ENCODE measurements at places on chromosomes 13 and 19.
A peak's percentile ranks its signal among the peaks of the same experiment; 100 is the strongest.

GRCh38 chr19:53646144-53646543, 14.3 kb downstream of the DPRX start:
- DNase-seq: no peak

GRCh38 chr13:81388400-81388799, 1047.5 kb upstream of the SPRY2 start:
- no peak for DNase-seq

GRCh38 chr19:15265850-15266248, 33.6 kb upstream of the EPHX3 start:
- DNase-seq: no peak

- no peak for DNase-seq
Observed at GRCh38 chr19:41408256-41408655, 10.6 kb downstream of the BCKDHA start.

DNA sequence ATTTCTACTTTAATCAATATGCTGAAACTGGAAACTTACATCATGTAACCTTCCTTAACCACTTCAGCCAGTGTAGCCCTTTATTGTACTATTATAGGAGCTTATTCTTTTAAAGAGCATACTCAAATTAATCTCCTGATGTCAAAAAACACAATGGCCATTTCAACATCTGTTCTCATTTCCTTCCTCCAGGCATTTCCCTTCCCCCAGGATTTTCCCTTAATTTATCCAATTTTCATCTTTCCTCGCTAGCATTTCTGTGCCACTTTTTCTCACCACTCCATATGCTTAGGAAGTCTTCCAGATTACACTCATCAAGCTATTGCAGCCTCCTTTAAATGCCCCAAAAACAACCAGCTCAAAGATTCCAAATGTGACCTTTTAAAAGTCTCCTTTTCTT, 265.0 kb downstream of the PCDH9 start:
- no peak for DNase-seq

- no peak for DNase-seq
Observed at GRCh38 chr19:14375055-14375581, 6.1 kb upstream of the ADGRE5 start.

GRCh38 chr13:36347531-36348210, 1.5 kb upstream of the SPART start:
- DNase-seq: no peak

DNA sequence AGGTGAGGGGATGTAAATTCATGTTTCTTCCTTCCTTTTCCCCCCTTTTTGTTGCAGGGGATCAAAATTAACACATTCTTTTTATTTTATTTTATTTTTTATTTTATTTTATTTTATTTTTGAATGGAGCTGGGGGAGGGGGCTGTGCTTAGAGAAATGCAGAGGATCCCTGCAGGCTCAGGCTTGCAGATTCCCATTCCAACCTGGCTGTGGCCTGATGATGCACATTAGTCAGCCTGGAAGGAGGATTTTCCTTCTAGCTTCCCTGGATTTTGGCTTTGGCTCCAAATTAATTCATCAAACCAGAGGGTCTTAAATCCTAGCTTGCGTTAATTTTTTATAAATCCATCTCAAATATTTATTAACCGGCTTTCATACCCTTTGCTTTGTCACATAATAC, 67.0 kb downstream of the FREM2 start:
- DNase-seq: no peak

GRCh38 chr13:33322965-33323668, 37.6 kb upstream of the STARD13 start:
- no peak for DNase-seq

GRCh38 chr19:18948075-18948975, 7.3 kb upstream of the HOMER3 start:
- no peak for DNase-seq

DNA sequence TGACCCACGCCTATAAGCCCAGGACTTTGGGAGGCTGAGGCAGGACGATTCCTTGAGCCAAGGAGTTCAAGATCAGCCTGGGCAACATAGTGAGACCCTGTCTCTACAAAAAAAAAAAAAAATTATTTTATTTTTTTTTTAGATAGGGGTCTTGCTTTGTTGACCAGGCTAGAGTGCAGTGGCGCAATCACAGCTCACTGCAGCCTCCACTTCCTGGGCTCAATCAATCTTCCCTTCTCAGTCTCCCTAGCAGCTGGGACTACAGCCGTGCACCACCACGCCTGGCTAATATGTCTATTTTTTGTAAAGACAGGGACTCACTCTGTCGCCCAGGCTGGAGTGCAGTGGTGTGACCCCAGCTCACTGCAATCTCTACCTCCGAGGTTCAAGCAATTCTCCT, 4.7 kb downstream of the C19orf38 start:
- DNase-seq: no peak

- no peak for DNase-seq
Observed at GRCh38 chr13:51308781-51309180, 30.7 kb upstream of the SERPINE3 start.

DNA sequence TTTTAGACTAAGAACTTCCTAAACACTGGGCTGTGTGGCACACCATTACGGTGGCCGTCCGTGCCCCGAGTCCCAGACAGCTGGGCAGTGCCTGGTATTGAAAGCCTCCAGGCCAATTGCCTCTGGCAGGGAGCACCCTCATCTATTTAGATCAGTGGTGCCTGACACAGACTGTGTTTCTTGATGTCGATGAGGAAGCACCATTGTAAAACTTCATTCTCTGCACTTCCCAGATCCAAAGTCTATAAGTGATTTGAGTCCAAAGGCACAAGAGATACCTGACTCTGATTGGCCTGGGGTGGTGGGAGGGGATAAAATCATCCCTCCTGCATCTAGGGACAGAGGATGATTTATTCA, 8.5 kb upstream of the STK24 start:
- DNase-seq: no peak

DNA sequence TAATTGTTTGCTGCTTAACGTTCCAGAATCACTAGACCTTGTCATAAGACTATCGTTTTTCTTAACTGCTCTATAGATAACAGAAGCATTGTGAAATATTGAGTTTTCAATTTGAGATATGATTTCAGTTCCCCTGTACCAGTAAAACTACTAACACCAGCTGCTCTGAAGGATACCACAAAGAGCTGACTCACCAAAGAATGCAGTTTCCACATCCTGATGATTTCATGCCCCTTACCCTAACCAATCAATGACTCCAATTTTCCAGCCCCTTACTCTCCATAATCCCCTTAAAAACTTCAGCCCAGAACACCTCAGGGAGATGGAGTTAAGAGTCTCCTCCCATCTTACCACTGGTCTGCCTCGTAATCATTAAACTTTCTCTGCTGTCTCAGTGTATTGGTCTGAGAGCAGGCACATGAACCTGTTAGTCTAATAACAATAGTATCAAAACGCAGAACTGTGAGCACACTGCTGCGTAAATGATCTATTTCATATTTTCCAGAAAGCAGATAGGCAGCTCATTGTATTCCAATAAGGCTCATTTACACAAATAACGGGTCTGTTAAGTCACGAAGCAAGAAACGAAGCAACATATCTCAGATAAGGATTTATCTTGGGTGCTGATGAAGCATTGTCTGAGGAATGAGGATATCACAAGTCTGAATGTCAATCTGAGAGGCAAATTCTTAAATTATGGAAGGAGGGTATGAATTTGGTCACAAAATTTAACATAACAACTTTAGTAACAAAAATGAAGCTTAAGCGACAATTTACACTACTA, 14.1 kb upstream of the CCNA1 start:
- DNase-seq: no peak

DNA sequence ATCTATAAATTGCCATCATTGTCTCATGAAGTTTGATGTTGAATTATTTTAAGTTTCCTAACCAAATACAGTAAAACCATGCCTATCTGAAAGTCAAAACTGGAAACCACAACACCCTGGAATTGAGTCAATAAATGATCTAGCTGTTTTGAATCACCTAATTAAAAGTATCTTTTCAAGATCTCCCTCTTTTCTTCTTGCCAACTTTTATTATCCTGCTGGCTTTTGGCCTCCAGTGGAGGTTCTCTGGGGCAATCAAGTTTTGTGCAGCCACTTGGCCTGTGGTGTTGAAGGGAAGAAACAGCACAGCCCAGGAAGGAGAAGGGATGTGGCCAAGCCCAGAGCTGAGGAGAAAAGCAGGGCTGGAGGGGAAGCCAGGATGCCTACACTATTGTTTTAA, 255.4 kb downstream of the COG6 start:
- no peak for DNase-seq

- no peak for DNase-seq
Observed at GRCh38 chr13:112783978-112784371, 94.1 kb downstream of the ATP11A start.

GRCh38 chr19:39017026-39017425, 15.3 kb downstream of the FBXO27 start:
- no peak for DNase-seq

- DNase-seq: peak; percentile 51
Observed at GRCh38 chr19:42253245-42254088, 1.5 kb downstream of the ERF start.

DNA sequence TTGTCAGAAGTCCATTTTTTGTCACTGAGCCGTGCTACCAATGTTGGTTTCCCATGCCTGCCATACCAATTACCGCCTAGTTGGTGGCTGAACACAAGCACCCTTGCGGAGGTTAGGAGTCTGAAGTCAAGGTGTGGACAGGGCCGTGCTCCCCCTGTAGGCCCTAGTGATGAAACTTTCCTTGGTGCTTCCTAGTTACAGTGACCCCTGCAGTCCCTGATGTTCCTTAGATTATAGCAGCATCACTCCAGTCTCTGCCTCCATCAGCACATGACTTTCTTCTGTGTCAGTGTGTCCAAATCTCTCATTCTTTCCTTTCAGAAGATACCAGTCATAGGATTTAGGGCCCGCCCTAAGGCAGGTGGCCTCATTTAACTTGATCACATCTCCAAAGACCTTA, 99.0 kb downstream of the MYO16 start:
- DNase-seq: peak; percentile 9

DNA sequence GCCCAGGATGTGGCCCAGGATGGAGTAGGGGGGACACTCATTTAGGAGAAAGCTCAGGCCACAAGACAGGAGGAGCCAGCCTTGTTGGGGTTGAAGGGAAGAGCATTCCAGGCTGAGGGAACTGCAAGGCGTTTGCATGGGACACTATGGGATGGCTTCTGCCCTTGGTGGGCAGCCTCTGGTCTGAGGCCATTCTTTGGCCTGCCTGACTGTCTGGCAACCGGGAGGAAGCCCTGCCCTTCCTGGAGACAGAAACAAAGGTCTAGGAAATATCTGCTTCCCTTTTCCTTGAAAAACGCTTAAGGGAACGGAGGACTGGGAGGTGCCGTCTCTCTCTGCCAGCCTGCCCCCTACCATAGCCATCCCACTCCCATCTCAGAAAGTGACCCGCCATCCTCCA, 2.8 kb upstream of the ICAM1 start:
- no peak for DNase-seq

DNA sequence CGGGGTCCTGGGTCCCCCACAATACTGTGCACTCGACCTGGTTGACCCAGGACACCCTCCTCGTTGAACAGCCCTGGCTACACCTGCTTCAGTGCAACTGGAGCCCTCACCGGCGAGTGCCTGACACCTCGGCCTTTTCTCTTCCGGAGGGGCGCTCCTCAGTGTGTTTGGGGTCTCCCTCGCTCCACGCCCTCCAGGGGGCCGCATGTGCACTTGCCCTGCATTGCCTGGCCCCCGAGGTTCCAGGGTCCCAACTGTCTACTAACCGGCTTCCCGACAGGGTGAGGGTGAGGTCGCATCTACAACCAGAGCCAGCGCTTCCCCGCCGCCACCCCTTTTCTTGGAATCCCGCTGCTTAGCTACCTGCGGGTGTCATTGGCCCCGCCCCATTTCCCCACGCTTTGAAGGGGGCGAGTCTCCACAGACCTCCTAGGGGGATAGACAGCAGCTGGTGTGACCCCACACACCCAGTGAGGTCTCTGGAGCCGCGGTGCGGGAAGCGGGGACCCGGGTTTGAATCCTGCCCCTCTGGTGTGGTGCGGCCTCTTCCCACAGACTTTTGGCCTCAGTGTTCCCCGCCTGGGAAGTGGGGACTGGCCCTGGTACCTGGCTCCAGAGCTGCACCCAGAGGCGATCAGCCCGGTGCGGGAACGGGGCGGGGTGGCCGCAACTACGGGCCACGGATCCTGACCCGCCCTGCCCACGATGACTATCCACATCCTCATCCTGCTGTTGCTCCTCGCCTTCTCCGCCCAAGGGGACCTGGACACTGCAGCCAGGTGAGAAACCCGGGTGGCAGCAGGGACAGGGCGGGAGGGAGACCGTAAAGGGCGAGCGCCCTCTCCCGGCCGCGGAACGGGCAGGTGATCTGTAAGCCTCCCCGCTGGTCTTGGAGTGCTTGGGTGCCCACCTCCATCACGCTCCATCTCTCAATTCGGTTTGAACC, at the start of gene ADM5:
Gene ADM5, plus strand, starts transcription at position 462 of the 946 bp plus-strand sequence. Its CDS starts 244 bp downstream, at position 706.
- no peak for DNase-seq

GRCh38 chr13:113888701-113889330, 24.9 kb upstream of the GAS6 start:
- DNase-seq: no peak

DNA sequence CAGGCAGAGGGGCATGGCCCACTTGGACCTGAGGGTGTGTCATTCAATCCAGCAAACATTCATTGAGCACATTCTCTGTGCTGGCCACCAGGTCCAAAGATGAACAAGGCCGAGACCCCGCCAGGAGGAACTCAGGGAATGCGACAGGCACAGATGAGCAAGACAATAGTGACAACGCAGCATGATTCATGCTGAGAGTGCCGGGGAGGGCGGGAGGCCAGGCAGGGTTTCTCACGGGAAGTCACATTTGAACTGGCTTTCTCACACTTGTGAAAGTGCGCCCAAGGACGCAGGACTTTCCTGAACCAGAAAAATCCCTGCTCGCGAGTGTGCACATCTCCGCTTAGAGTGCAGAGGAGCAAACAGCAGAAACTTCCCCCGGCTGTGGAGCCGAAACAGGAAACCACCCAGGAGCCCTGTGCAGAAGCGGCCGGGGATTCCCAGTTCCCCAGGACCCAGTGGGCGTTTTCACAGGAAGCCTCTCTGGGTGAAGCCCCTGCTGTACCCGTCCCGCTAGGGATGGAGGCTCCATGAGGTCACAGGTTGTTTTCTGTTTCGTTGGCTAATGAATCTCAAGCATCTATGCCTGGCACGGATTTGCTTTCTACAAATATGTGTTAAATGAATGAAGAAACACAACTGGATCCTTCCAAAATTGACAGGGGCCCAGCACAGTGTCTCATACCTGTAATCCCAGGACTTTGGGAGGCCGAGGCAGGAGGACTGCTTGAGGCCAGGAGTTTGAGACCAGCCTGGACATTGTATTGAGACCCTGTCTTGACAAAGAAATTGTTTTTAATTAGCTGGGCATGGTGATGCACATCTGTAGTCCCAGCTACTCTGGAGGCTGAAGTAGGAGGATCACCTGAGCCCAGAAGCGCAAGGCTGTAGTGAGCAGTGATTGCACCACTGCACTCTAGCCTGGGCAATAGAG, 68.4 kb upstream of the TM9SF2 start:
- no peak for DNase-seq

DNA sequence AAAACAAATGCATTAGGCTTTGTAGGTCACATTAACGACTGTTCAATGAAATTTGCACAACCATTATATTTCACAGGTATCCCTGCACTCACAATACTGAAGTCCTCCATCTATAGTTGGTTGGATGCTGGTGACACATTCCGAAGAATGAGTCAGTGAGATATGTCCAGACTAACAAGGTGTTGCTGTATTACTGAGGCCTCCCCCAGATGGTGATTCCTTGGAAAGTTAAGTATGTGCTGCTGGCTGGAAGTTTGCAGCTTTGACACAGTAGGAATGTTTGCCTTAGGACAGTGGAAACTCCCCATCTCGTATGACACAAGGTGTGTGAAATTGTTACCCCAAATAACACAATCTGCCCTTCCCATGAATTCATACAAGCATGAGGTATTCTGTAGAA, 46.6 kb downstream of the FGF14 start:
- no peak for DNase-seq

GRCh38 chr19:46678110-46678732, 17.2 kb upstream of the DACT3 start:
- peak; percentile 79 for DNase-seq

GRCh38 chr19:3194106-3195087, 8.7 kb downstream of the NCLN start:
- no peak for DNase-seq
